ENCODE measurements at places on chromosomes 3 and 15.

- DNase-seq = no peak
Observed at GRCh38 chr3:137259089-137259488, 301.3 kb downstream of the IL20RB start.

- DNase-seq = peak; percentile 39
Observed at GRCh38 chr3:133895208-133896001, at the start of gene RAB6B. TSS of gene RAB6B (minus strand) at chr3:133895882. CDS start at chr3:133895466, 416 bp downstream.

- DNase-seq = no peak
Observed at GRCh38 chr3:98765721-98766120, 2.6 kb downstream of the ST3GAL6 start.

- no peak for DNase-seq
Observed at GRCh38 chr15:81653259-81653658, 279.2 kb upstream of the TMC3 start.
